SIG-M5 (cell line): ENCODE measurements at places on chromosomes 2 and 18.

- DNase-seq = no peak
Measured at GRCh38 chr2:201122276-201122675, 6.3 kb downstream of the CFLAR start.

- DNase-seq = no peak
Measured at GRCh38 chr2:68992933-68993332, 18.5 kb downstream of the GKN1 start.

DNA sequence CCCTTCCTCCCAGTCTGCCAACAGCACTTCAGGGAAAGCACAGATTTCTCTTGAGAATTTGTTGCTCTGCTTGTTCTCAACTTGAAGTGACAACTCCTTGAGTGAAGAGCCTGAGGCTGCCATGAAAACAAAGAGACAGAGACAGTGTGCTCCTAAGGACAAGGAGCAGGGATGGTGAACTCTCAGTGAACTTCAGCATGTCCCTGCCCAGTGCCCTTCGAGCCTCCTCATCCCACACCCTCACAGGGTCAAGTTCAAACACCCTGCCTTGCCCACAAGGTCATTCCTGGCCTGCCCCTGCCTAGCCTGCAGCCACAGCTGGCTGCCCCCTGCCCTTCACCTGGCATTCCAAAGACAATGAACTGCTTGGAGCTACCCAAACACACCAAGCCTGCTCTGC is 343.5 kb upstream of the KLHL29 start:
- DNase-seq = no peak

GRCh38 chr18:44325903-44326635 is 354.6 kb upstream of the SETBP1 start:
- DNase-seq = no peak

DNA sequence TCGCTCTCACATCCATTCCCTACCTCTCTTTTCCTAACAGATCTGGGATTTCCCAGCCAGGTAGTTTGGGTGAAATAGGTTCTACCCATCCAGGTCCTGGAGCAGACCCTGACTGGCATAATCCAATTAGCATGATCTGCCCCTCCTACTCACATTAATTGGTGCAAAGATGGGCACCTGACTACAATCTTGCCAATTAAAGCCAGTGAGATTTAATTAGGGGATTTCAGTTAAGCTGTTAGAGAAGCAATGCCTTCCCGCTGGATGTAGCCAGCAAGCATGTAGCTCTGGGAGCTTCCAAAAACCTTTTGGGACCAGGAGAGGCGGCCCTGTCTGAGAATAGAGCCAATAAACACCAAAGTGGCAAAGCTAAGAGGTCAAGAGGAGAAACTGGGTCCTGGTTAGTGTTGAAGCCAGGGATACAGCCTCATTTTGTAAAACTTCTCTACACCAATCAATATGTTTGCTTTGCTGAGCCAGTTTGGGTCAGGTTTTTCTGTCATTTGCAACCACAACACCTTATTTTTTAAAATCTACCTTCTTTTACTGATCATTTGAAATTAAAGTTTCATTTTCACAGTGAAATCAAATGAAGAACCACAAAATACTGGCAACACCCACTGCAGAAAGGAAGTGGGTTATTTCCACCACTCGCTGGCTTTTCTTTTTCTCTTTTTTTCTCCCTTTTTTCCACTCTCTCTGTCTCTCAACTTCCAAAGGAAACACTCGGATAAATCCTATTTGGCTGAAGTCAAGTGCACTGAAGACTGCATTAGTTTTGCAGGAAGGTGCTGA is 3.2 kb upstream of the TTC39C start:
- DNase-seq = no peak

GRCh38 chr2:126766295-126766968 is 110.5 kb downstream of the GYPC start:
- no peak for DNase-seq

- DNase-seq = no peak
Measured at GRCh38 chr2:176082824-176083751, 674 bp downstream of the EVX2 start.

DNA sequence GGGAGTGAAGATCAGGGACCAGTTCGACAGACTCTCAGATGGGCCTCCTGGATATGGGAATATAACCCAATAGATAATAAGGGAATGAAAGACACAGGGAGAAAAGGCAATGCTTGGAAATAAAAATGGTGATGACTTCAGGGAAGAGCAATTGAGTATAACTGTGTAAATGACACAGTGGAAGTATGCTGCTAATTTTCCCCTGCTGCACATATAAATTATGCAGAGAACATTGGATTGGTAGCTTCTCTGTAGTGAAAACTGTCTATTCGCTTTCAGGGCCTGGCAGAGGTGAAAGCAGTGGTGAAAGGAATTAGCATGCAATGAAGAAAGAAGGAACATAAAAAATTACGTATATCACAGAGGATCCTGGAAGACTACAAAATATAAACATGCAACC is 398.2 kb upstream of the CDH2 start:
- no peak for DNase-seq

DNA sequence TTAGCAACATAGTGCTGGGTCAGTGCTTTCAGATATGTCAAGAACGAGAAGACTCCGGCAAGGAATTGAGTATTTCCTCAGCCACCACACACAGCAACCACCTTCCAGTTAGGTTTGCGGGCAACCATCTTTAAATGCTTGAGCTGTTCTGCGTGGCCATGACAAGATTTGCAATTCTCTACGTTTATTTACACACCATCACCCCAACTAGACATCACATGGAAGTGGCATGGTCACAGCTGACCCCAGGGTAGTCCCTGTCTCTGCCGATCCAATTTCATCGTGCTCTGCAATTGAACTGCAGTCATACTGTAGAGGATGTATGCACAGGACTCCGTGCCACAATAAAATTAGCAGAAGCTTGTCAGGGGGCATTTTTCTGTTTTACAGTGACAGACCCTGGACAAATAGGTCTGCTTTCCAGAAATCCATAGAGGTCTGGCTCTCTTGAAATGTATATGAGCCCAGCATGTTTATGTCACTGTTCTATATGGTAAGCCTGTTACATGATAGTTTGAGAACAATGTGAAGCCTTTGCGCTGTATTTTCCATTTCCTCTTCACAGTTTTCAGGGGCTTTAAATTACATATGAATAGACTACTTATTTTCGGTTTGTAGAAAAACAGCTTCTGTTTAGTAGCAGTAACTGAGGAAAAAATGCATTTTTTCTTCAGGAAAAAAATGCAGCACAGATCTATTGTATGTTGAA is 605.2 kb downstream of the NR4A2 start:
- no peak for DNase-seq

DNA sequence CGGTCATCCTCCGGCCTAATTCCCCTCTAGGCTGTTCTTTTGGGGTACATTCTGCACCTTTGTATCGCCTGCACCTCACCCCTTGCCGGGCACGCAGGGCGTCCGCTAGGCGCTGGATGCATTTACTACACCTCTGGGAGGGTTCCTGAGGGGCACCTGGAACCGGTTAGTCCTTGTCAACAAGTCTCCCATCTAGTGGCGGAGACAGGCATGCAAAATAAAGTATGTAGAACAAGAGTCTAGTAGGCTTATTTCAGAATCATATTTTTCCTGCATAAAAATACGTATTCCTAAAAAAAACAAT is 705 bp upstream of the TEX261 start:
- DNase-seq = no peak

GRCh38 chr18:27861539-27861938 is 315.4 kb downstream of the CDH2 start:
- DNase-seq = no peak

DNA sequence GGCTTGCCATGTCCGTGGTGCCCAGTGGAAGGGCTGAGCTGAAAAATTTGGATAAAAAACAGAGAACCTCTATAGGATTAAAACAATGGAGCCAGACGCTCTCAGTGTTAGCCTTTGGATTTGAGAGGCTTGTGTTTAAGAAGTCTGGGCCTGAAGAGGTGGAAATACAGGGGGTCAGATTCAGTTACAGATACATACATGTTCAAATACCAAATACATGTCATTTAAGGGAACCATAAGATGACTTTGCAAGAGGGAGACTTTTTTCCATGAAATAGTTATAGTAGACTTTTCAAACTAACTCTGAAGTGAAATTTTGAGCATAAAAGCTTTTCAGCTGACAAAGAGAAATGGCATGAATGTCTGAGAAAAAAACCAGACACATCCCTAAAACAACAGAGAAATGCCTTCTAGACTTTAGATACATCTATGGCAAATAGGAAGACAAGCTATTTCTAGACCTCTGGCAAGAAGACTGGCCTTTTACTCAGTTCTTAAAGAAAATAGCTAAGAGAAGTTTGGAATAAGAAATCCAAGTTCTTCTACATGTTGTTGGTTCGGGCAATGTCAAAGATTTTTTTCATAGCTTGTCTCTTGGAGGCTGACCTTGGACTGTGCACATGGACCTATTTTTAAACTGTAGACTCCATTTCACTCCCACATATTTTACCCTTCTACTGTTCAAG is 112.9 kb downstream of the LTBP1 start:
- DNase-seq = no peak

GRCh38 chr18:55300421-55300935 is 287.5 kb downstream of the TCF4 start:
- DNase-seq = no peak

DNA sequence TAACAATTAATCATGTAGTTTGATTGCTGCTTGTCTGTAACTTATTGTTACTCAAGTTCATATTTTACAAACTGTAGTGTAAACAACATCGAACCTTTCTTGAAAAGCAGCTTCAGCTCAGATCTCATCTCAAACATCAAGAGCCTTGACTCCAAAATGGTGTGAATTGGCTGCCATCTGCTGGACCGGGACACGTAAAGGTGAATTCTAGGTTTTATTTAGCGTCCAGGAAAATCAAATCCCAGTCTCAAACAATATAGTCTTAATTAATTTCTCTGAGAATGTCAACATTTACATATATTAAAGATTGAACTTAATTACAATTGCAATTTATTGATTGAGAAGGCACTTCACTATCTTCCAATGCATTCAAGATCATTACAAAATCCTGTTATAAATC is 453.0 kb downstream of the GALR1 start:
- no peak for DNase-seq

DNA sequence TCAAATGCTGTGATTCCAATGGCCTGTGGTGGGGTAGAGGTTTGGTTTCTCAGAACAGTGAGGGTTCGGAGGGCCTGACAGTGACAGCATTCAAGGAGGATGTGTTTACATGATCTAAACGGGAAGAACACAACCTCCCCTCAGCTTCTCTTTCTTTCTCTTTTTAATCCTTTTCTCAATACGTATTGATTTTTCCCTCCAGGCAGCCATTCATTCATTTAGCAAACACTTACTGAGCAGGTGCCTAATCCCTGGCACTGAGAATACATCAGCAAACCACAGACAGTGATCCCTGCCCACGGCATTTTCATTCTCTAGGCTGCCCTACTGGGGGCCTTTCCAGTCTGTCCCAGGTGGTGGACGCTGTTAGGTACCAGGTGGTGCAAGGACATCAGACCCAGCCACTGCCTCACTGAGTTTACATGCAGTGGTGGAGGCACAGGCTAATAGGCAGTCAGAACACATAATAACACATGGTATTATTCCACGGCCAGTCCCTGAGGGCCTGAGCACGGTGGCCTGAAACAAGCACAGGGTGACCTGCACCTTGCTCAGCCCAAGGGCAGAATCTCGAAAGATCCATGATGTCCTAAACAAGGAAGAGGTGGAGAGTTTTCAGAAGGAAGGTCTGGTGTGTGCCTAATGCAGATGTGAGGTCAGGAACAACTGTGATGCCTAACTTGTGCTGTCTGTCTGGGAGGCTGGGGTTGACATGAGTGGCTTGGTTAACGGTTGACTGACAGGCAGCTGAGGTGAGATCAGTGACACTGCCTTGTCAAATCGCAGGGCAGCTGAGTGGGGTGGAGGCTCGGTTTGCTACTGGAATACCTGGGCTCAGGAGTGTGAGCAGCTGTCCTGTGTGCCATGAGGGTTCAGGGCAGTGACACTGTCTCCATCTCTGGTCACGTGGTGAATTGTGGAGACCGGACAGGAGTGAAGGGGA is 785.5 kb upstream of the HS6ST1 start:
- no peak for DNase-seq

DNA sequence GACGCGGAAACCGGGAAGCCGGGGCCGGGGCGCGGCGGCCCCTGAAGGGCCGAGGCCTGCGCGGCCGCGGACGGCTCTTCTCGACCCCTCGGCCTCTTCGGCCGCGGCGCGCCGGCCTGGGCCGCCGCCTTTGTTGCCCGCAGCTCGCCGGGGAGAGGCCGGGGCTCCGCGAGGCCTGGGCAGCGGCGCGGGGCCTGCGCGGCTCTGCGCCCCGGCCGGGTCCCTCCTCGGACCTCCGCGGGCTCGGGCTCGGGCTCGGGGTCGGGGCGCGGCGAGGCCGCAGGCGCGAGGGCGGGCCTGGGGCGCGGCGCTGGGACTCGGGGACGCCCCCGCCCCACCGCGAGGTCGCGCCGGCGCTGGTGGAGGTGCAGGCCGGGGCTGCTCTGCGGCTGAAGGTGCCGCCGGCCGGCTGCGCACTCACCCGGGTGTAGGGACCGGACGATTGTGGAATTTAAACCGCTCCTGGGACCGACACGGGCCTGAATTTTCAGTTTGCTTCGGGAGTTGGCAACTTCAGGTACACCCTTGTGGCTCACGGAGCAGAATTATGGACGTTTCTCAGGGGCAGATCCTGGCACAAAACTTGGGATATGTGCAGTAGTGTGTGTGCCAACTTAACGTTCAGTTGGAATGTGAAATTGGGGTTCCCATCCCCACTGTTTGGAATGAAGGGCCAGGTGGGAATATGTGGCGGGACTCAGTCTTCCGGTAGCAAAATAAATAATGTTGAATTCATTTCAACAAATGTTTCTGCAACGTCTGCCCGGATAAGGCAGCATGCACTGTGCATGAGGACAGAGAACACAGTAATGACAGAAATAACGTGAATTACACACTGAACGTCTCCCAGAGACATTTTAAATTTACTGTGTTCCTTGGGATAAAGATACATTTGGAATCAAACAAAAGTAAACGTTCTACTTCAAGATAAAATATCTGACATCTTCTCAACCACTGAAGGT is 787 bp downstream of the SOCS6 start:
- no peak for DNase-seq

GRCh38 chr18:69580107-69580506 is 179.4 kb downstream of the DOK6 start:
- DNase-seq = peak; percentile 48

- DNase-seq = no peak
Measured at GRCh38 chr2:6791682-6792081, 74.0 kb downstream of the CMPK2 start.

GRCh38 chr2:219513787-219514186 is 495 bp upstream of the ASIC4 start:
- no peak for DNase-seq

- DNase-seq = no peak
Measured at GRCh38 chr18:79965119-79965902, 868 bp downstream of the HSBP1L1 start.

GRCh38 chr2:75328156-75328555 is 128.8 kb upstream of the TACR1 start:
- no peak for DNase-seq

- DNase-seq = no peak
Measured at GRCh38 chr2:29527947-29528346, 393.4 kb downstream of the ALK start.

- no peak for DNase-seq
Measured at GRCh38 chr18:60667016-60667415, 294.4 kb upstream of the MC4R start.

DNA sequence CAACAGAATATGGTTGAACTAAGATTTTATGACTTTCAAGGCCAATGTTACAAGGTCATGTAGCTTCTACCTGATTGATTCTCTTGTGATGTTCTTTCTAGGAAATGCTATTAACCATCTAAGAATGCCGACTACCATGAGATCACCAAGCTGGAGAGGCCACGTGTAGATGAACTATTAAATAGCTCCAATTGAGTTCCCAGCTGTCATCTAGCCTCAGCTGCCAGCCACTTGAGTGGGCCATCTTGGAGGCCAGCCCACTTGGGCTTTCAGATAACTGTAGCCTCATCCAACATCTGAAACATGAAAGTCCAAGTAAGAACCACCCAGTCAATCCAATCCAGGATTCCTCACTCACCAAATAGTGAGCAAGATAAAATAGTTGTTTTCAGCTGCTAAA is 376.9 kb upstream of the TMEFF2 start:
- DNase-seq = no peak
